ENCODE measurements at places on chromosomes 12 and 14. TPM values are rescaled to one million over a fixed set of nuclear protein-coding genes. Genes with fewer than 3 reads are reported as not detected.

- H3K27me3 ChIP-seq, result no peaks in the 10 kb centered on the region
- peaks cover 22% of the 10 kb centered on the region for H3K4me1 ChIP-seq
- no peak overlapping the region for H3K4me3 ChIP-seq
- DNase-seq, result no peak
Measured at GRCh38 chr14:52856139-52856538, 64.7 kb upstream of the GNPNAT1 start.

DNA sequence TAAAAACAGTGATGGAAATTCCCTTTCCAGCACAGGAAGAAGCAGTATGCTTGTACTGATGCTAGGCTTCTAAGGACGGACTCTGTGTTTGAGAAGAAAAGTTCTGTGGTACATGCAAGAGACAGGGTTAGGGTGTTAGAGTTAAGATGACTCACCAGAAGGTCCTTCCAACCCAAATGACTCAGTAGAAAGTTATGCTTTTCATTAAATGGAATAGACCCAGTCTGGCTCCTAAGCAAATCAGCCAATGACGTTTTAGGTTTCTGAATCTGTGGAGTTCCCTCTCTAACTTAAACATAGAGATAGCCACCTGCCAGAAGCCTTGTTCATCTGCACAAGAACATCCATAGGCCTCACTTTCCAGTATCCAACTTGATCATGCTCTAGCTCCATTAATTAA is 5.7 kb downstream of the PTHLH start:
- H3K36me3 ChIP-seq, result no peaks in the 10 kb centered on the region
- no peak for DNase-seq
- H3K27ac ChIP-seq, result no peak overlapping the region
- no peak overlapping the region for H3K4me3 ChIP-seq

GRCh38 chr14:105168093-105168420 is 519 bp downstream of the JAG2 start:
- H3K36me3 ChIP-seq, result no peaks in the 10 kb centered on the region
- peaks cover 36% of the 10 kb centered on the region for H3K27me3 ChIP-seq
- H3K4me1 ChIP-seq, result peaks cover 73% of the 10 kb centered on the region
- peak overlapping the region; percentile 78 for H3K27ac ChIP-seq
- peak overlapping the region; percentile 76 for H3K4me3 ChIP-seq

Gene MOAP1
- total RNA-seq, result 61.1 TPM

Gene TRHDE
- total RNA-seq, result 0.96 TPM

- peak overlapping the region; percentile 59 for H3K4me3 ChIP-seq
- no peak for DNase-seq
- H3K4me1 ChIP-seq, result peaks cover 45% of the 10 kb centered on the region
- no peaks in the 10 kb centered on the region for H3K36me3 ChIP-seq
- no peak overlapping the region for H3K27ac ChIP-seq
- H3K27me3 ChIP-seq, result peaks cover 100% of the 10 kb centered on the region
Measured at GRCh38 chr12:48978741-48979601, 849 bp downstream of the WNT1 start.

DNA sequence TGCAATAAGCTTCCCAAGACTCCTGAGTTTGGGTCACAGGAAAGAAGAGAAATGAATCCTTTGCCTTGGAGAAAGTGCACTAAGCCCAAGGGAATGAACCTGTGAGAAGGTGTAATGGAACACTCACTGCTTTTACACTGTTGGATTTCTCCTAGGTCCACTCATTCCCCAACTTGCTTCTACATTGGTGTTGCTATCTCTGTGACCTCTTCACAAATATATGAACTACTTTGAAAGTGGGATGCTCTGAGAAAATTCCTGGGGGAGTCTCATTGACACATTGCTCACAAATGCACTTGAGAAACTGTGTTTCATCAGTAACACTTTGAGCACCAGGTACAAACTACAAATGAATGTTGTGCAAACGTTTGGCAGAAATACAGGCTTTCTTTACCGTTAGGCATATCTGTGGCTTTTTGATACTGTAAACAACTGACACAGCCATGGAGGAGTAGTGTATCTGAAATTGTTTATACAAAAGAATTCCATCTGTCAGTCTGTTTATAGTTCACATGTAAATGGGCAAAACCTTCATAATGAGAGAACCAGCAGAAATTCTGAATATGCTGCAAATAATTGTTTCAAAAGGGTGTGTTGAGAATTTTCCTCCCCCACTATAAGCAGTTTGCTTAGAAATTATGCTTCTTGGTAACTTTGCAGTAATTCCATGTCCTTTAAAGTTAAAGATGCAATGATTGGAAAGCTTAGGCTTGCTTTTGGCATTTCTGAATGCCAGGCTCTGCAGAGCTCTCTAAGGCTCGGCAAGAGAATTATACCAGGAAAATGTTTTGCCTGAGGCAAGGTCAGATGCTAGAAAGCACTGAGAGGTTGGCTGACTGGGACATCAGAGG is 348.5 kb upstream of the DDHD1 start:
- no peak overlapping the region for H3K4me3 ChIP-seq
- no peak for DNase-seq
- H3K27ac ChIP-seq, result no peak overlapping the region
- H3K4me1 ChIP-seq, result no peaks in the 10 kb centered on the region
- no peaks in the 10 kb centered on the region for H3K36me3 ChIP-seq

- H3K27ac ChIP-seq, result no peak overlapping the region
- peaks cover 21% of the 10 kb centered on the region for H3K4me1 ChIP-seq
- no peak for DNase-seq
Measured at GRCh38 chr12:67802731-67803130, 154.2 kb downstream of the DYRK2 start.

Gene SERPINA5
- 2.1 TPM for total RNA-seq

DNA sequence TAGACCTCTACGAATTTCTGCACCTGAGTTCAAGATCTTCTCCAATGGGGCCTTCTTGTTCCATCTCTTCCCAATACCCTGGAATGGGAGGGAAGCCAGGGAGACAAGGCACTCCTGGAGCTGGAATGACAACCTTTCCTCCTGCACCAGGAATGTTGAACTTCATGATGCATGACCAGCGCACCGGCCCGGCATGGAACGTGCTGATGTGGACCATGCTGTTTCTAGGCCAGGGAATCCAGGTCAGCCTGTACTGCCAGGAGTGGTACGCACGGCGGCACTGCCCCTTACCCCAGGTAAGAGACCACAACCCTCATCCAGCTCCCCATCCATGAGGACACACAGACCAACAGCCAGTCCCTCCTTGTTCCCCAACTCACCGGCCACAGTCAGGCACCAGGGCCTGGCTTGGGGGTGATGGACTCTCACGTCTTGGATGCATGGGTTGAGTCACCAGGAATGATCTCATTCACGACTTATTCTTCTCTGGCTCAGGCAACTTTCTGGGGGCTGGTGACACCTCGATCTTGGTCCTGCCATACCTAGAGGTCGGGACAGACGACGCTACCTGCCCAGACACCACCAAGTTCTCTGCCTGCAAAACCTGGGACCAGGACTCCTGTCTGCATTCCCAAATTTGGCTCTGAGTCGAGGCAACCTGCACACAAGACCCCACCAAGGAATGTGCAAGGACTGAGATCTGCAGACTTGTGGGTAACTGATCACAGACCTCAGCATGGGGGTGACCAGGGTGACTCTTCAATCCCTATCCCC is 20.5 kb downstream of the SOAT2 start:
- no peaks in the 10 kb centered on the region for H3K27me3 ChIP-seq
- no peak overlapping the region for H3K27ac ChIP-seq
- no peak overlapping the region for H3K4me3 ChIP-seq
- DNase-seq, result no peak
- no peaks in the 10 kb centered on the region for H3K36me3 ChIP-seq

- H3K27ac ChIP-seq, result peak overlapping the region; percentile 0
- H3K27me3 ChIP-seq, result no peaks in the 10 kb centered on the region
- DNase-seq, result no peak
- H3K4me1 ChIP-seq, result peaks cover 63% of the 10 kb centered on the region
- H3K4me3 ChIP-seq, result no peak overlapping the region
Measured at GRCh38 chr12:49014547-49014946, 4.0 kb downstream of the PRKAG1 start.

GRCh38 chr14:103931422-103931821 is 3.2 kb downstream of the TDRD9 start:
- no peak for DNase-seq
- peaks cover 9% of the 10 kb centered on the region for H3K4me1 ChIP-seq
- no peak overlapping the region for H3K27ac ChIP-seq
- no peaks in the 10 kb centered on the region for H3K27me3 ChIP-seq

Gene SLC2A14
- not detected for total RNA-seq
